ENCODE measurements at places on chromosomes 2 and 18.
A peak's percentile ranks its signal among the peaks of the same experiment; 100 is the strongest.

DNA sequence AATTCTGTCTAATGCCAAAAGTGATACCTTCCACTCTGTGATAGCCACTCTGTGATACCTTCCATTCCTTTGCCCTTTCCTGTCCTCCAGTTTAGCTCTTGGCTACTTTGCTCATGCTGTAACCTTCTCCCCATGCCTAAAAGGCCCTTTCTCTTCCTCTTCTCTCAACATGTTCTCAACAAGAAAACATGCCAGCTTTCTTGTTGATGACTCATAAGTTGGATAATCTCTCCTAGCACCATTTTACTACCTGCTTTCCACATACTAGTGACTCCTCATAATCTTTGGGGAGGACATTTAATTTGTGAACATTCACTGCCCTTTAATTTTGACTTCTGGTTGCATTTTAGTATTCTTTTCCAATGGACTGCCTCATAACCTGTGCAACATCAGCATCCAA lies 55.9 kb upstream of the NT5C1B start:
- no peak for DNase-seq

DNA sequence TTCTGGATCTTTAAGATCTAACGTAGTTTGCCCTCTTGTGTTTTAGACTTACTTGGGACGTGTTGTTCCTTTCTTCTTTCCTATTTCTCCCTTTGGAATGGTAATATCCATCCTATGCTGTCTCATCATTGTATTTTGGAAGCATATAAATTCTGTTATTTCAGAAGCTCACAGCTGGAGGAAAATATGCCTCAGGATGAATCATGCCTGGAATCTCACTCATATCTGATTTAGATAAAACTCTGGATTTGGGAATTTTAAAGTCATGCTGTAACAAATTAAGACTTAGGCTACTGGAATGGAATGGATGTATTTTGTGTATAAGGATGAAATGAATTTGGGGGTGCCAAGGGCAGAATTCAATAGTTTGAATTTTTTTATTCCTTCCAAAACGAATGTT lies 245.2 kb upstream of the GULP1 start:
- DNase-seq: no peak

DNA sequence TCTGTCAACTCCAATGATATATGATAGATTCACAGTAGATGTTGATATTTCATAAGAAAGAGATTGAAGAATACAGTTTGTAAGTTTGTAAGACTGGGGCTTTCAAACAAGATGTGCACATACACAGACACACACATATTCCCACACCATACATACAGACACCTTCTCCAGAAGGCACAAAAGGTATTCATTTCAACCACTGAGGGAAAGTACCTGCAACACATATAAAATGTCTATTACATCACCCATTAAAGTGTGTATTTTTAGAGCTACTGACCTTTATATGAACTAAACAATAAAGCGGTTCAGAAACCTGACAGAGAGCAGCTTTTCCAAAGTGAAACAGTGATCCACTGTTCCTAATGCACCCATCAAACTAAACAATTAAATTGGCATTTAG lies 53.3 kb downstream of the CCDC148 start:
- DNase-seq: no peak

- no peak for DNase-seq
Measured at GRCh38 chr2:49259926-49260325, 105.6 kb upstream of the FSHR start.

GRCh38 chr2:215900203-215900611 lies 113.1 kb downstream of the MREG start:
- no peak for DNase-seq

DNA sequence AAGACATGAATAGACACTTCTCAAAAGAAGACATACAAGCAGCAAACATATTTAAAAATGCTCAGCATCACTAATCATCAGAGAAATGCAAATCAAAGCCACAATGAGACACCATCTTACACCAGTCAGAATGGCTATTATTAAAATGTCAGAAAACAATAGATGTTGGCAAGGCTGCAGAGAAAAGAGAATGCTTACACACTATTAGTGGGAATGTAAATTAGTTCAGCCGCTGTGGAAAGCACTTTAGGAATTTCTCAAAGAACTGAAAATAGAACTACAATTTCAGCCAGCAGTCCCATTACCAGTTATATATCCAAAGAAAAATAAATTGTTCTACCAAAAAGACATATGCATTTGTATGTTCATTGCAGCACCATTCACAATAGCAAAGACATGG lies 61.7 kb downstream of the STRADB start:
- no peak for DNase-seq

- no peak for DNase-seq
Measured at GRCh38 chr2:6079405-6079804, 387.2 kb downstream of the SOX11 start.

- DNase-seq: no peak
Measured at GRCh38 chr2:8587920-8588830, 93.7 kb upstream of the ID2 start.

- no peak for DNase-seq
Measured at GRCh38 chr2:78061301-78061700, 539.1 kb upstream of the LRRTM4 start.

GRCh38 chr18:31241900-31242409 lies 76.0 kb upstream of the DSG1 start:
- DNase-seq: no peak

- DNase-seq: no peak
Measured at GRCh38 chr2:241351640-241352031, 4.4 kb upstream of the FARP2 start.

- DNase-seq: no peak
Measured at GRCh38 chr2:214542866-214543265, 132.0 kb downstream of the VWC2L start.

DNA sequence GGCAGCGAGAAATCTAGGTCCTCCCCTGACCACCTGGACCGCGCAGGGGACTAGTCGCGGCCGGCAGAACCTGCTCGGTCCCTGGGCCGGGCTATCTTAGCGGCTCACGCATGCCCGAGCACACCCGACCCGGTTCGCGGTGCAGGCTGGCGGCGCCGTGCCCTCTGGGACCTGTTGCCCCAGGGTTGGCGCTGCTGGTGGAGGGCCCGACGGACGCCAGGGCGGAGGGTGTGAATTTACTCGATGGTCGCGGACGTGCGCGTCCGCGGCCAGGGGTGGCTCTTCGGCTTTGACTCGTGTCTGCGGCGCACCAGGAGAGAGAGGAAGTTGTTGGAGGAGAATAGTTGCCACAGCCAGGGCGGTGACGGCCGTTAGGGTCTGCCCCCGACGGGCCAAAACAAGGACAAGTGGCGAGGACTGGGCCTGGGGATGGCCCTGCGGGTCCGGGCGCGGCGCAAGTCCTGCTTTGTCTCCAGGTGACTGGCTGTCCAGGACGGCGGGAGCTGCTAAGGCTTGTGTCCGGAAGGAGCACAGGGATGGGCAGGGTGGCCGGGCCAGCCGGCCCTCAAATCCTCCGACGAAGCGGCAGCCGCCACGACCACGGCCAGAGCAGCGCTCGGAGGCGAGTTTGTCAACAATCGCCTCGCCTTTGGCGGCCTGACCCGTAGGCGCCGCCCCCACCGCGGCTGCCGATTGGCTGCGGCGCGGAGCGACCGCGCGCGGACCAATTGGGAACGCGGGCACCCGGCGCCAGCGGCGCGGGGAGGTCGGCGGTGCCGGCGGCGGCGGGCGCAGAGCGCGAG lies 1.3 kb downstream of the BCL2L11 start:
- DNase-seq: peak; percentile 92

DNA sequence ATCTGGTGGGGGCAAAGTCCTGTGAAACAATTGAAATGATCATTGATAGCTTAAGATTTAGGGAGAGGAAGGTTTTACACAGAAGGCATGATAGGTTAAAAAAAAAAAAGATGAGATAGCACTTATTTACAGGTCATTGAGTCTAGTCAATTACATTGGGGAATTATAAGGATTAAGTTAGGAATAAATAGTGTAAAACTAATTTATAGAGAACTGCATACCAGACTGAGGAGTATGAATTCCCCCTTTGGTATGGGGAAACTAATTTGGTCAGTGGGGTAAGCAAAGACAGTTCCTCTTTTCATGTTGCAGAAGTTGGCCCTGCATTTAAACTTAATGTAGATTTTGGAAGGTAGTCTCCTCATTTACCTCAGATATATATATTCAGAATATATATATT lies 10.8 kb downstream of the GLS start:
- no peak for DNase-seq

- DNase-seq: no peak
Measured at GRCh38 chr2:219954331-219954730, 326.9 kb downstream of the SLC4A3 start.

GRCh38 chr2:234823877-234824376 lies 127.9 kb upstream of the SH3BP4 start:
- DNase-seq: no peak

GRCh38 chr2:25215948-25216679 lies 47.7 kb upstream of the POMC start:
- no peak for DNase-seq

GRCh38 chr18:46641917-46642316 lies 15.1 kb downstream of the LOXHD1 start:
- no peak for DNase-seq

DNA sequence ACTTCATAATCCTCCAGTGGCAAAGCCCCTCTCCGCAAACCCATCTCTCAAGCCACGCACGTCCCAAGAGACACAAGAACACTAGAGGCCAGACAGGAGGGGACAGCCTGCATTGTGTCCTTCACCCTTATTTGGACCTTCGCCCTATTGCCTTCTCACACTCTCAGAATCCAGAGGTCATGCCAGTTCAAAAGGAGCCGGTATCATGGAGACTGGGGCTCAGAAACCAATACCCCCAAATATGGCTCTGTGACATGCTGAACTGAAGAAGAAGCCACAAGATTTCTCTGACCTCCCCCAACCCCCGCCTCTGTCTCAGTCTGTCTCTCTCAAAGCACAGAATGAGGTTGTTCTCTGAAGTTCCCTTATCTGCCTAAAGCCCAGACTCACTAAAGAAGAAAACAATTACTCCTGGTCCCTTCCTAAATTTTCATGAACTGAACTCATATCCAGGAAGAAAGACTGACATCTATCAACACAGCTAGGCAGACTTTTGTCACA lies 19.2 kb upstream of the SPATA3 start:
- DNase-seq: no peak

- DNase-seq: no peak
Measured at GRCh38 chr18:21481739-21482138, 118.8 kb downstream of the ESCO1 start.

DNA sequence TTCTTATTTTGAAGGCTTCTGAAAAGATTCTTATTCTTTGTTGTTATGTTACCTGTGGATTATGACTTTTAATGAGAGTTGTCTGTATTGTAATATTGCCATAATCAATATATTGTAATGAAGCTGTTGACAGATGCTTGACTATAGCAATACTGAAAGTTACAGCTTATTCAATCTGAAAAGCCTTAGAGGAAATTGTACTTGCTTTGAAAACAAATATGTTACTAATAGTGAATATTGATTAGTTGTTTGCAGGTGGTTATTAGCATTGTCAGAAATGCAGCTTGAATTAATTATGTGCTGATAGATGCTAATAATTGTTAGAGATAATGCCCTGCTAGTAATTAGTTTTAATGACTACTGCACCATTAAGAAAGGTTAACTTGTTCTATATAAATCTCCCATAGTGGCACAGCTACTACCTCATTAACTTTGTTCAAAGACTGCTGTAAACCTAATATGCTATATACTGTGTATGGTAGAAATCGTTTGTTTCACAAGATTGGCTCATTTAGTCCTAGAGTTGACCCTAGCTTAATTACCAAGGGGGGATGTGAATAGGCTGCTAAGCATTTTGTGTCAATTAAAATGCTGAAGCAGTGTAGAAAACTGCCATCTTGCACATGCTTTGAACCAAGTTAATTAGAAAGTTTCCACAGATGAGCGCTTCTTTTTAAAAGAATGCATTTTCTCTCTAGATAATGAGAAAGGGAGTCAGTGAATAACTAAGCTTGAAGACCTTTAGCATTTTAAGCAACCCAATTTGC lies 30.5 kb downstream of the SLC39A10 start:
- no peak for DNase-seq

- DNase-seq: no peak
Measured at GRCh38 chr2:13001408-13001807, 284.7 kb downstream of the TRIB2 start.

DNA sequence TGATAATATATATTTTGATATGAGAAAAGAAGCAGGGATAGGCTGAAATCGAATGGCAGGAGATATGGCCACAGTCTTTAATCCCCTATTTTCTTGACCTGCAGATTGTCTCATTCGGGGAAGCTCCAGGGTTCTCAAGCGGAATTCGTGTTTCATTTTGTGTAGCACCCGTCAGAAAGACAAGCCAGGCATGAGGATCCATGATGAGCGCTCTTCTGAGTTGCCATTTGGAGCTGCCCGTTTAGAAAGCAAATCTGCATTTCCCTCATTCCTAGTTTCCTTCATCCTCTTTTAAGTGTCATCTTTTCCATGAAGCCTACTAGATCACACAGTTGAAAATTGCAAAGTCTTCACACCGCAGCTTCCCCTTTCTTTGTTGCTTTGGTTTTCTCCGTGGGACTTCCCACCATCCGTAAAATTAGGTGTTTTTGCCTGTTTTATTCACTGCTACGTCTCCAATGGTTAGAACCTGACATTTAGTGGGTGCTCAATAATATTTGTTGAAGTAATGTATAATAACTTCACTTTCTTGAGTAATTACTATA lies 16.9 kb downstream of the HNMT start:
- DNase-seq: no peak

DNA sequence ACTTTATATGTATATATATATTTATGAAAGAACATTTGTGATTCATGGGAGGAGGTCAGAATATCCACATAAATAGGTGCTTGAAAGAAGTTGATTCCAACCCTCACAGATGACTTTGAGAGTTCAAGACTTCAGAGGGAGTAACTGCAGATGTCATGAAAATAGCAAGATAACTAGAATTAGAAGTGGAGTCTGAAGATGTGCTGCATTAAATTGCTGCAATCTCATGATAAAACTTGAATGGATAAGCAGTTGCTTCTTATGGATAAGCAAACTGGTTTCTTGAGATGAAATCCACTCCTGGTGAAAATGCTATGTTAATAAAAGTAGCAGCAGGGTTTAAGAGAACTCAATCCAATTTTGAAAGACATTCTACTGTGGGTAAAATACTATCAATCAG lies 40.2 kb downstream of the G6PC2 start:
- DNase-seq: no peak

DNA sequence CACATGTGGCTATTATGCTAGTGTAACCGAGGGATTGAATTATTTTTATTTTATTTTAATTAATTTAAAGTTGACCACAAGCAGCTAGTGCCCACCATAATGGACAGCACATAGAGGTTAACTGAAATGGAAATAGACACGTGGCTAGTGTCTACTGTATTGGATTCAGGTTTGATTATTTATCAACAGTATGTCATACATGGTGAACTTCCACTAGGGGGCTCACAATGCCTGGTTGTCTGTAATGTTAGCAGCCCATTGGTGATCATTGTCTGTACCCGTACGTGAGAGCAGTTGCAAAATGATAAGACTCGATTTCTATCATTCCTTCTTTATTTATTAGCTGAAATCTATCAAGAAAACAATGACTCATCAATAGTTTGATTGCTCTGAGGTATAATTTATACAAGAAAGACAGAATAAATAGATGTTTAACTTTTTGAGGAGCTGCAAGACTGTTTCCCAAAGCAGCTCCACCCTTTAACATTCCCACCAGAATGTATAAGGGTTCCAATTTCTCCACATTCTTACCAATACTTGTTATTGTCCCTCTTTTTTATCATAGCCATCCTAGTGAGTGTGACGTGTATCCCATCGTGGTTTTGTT lies 76.5 kb downstream of the CYBRD1 start:
- DNase-seq: peak; percentile 25

GRCh38 chr2:111244864-111245263 lies 124.2 kb downstream of the BCL2L11 start:
- no peak for DNase-seq

GRCh38 chr2:195686564-195686963 lies 29.5 kb downstream of the SLC39A10 start:
- DNase-seq: no peak
